ENCODE measurements at places on chromosomes 16 and 17. TPM values are rescaled to one million over a fixed set of nuclear protein-coding genes. Genes with fewer than 3 reads are reported as not detected.

DNA sequence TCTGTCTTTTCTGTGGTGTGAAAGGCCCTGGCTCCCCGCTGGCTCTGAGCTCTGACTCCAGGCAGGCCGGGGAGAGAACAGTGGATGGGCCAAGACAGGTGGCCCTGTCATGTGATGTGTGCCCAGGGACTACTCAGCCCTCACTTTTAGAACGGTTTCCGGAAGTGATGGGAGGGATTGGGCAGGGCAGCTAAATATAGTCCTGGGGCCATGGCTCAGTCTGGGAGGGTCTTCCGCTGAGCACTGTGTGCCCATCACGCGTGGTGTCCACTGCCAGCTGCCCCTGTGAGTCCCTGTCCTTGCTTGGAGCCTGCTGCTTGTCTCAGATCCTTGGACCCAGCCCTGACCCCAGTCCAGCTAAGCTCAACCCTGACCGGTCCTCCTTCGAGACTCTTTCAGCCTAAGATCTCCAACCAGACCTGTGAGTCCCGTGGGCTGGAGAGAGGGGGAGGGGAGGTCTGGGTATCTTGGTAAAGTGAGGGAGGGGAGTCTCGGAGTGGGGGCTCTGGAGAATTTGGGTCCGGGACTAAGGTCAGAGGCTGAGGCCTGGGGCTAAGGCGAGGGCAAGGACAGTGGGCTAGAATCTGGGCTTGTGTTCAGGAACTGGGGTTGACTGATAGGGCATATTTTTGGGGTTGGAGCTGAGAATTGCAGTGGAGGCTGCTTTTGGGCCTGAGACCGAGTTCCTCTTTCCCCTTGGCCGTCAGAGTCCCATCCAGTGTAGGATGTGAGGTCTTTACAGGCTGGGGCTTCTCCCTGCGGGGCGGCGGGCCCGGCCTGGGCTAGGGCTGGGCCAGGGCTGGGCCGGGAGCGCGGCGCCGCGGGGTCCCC lies at the start of gene TRIM72:
Gene TRIM72, plus strand, starts transcription at position 243 of the 831 bp plus-strand sequence. CDS start 620 bp downstream, outside the sequence.
- DNase-seq = no peak

GRCh38 chr17:29158488-29159275 lies 21.5 kb downstream of the MYO18A start:
- DNase-seq = no peak

- no peak for DNase-seq
Measured at GRCh38 chr16:61544165-61544564, 492.1 kb downstream of the CDH8 start.

DNA sequence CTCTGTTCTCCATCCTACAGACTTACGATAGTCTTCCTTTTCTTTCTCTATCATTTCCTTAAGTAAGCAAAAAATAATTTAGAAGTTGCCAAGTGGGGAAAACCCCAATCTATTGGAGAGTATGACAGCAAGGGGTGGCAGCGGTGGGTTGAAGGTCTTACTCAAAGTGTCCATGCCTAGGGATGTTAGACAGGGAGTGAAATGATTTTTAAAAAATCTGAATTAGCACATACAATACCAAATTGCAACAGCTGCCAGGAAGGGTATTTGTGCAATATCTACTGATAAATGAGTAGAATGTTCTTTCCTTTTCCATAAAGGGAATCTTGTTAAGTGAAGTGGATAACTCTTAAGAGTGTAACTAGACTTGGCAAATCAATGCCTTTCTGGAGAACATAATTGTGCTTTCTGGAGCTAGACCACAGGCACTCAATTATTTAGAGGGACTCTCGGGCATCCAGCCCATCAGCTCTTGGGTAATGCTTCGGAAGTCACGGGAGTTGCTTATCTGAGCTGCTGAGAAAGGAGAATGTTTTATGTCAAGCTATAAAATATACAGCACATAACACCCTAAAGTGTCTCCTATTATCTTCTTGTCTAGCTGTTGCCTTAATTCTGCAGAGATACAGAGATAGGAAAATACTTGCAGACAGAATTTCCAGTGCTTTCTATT lies 151.5 kb downstream of the KCNJ2 start:
- no peak for DNase-seq

DNA sequence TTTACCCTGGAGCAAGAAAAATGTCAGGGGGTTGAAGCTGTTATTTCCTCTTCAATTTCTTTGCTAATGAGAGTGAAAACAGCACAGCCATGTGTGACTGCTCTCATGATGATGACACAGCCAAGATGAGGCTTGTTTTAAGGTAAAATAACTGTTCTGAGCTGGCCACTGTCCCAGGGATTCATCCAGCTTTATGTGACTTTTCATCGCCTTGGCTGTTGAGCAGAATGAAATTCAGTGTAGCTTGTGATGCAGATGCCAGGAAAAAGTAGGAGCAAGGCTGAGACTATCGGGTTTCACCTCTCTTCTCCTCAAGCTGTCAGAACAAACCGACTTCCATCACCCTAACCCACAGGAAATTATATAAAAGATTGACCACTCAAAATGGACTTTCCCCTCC lies 361.8 kb upstream of the CDH5 start:
- DNase-seq = no peak

DNA sequence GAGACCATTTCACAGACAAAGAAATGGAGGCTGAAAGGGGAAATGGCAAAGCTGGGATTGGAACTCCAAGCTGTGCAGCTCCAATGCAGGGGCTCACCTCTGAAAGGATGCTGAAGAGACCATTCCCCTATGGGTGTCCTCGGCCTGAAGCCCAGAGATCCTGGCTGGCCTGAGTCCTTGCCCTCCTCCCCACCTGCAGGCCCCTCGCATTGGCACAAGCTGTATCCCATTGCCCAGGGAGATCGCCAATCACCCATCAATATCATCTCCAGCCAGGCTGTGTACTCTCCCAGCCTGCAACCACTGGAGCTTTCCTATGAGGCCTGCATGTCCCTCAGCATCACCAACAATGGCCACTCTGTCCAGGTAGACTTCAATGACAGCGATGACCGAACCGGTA lies 2.6 kb downstream of the CA7 start:
- DNase-seq = no peak

DNA sequence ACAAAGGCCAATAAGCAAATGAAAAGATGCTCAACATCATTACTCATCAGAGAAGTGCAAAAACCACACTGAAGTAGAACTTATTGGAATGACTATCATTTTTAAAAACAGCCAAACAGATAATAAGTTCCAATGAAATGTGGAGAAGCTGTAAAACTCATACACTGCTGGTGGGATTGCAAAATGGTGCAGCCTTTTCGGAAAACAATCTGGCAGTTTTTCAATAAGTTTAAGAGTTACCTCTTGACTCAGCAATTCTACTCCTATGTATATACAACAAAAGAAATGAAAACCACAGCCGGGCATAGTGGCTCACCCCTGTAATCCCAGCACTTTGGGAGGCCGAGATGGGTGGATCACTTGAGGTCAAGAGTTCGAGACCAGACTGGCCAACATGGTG lies 49.3 kb downstream of the AKAP10 start:
- no peak for DNase-seq

DNA sequence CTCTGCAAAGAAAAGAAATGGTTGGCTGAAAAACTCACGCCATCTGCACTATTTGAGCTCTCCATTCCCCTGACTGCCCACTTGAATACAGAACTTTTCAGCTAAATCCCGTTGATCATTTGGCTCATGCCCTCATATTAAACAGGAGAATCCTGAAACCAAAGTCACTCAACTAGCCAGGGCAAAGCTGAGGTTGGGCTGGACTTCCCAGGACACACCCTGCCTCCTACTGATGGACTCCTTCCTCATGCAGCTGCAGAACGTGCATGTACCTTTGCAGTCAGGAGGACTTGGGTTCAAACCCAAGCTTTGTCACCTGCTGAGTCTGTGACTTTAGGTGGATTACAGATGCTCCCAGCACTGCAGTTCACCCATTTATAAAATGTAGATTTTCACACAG lies 7.7 kb downstream of the ASIC2 start:
- no peak for DNase-seq

DNA sequence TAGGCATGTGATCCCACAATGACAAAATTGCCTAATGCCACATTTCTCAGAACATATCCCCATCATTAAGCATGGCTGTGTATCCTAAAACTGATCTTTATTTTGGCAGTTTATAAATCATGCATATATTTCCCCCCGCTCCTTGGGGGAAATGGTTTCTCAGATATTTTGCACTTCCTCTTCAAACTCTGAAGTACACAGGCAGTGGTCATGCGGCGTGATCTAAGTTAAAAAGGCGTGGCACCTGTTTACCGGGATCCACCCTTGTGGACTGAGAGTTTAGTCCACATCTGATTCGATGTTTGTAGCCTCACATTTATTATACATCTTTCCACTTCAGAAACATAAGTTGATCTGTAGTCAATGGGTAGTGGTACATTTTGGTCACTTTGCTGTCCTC lies 51.4 kb downstream of the USP10 start:
- DNase-seq = no peak

DNA sequence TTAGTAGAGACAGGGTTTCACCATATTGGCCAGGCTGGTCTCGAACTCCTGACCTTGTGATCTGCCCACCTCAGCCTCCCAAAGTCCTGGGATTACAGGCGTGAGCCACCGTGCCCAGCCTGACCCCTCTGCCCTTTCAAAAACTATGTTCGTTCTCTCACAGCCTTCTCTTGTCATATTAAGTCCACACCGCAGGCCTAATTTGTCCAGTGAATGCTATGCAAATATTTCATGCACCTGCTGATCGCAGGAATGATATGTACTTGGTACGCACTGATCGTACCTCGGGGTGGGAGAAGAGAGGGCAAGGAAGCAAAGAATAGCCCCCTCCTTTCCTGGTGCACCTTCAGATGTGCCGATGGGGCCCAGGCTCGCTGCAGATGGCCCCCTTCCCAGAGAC lies 3.0 kb upstream of the BIRC5 start:
- DNase-seq = no peak

- DNase-seq = no peak
Measured at GRCh38 chr16:87311387-87311786, 5.8 kb downstream of the C16orf95 start.

DNA sequence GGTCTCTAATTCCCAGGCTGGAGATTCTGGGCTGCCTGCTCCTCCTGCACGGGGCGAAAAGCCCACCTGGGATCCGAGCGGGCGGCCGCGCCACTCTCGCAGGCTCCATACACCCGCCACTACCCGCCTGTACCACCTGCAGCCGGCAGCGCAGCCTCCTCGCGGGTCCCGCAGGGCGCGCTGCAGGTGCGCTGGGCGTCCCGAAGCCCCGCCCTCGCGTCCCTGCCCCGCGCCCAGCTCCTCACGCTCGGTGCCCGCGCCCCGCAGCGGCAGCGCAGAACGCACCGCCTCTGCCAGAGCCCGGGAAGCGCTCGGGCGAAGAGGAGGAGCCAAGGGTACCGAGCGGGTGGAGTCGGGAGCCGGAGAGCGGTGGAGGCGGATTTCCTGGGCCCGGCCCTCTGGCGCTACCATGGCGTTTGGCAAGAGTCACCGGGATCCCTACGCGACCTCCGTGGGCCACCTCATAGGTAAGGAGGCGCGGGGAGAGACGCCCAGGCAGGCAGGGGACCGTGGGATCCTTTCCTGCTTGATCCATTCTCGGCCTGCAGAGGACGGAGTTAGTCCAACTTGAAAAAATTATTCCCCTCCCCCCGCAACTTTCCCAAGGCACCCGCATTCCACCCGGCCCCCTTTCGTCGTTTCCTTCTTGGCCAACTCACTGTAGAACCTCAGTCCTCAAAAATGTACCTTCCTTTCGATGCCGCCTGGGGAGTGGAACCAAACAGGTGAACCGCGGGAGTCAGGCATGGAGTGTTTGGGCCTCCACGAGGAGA lies at the start of gene TOM1L1:
Gene TOM1L1, plus strand, starts transcription at position 396 of the 773 bp plus-strand sequence. Its CDS starts 14 bp downstream, at position 410.
- DNase-seq = peak; percentile 66

DNA sequence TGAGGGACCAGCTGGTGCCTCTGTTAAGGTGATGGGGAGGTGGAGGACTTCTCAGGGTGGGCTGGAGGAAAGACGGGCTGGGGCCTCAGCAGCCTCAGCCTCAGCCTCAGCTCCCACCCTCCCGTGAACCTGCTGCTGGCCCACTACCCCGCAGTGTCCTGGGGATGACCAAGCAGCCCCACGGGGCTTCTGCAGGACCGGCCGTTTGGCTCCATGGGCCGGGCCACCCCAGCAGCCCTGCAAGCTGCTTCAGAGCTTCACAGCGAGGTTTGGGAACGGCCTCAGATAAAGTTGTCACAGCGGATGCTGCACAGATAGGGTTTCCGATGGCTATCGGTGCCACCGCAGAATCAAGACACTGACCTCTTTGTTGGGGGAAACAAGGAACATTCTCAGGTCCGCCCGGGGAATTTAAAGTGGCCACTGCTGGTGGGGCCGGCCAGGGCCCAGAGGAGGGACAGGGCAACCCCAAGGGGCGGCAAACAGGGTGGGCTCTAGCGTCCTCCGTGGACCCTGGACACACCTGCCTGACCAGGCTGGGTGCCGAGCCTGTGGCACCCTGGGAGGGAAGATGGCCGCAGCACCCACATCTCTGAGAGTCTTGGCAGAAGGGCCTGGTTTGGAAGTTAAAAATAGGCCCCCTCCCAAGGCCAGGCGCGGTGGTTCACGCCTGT lies 47.8 kb upstream of the ZC3H18 start:
- DNase-seq = no peak

- no peak for DNase-seq
Measured at GRCh38 chr17:1289695-1290094, 10.2 kb downstream of the TRARG1 start.

DNA sequence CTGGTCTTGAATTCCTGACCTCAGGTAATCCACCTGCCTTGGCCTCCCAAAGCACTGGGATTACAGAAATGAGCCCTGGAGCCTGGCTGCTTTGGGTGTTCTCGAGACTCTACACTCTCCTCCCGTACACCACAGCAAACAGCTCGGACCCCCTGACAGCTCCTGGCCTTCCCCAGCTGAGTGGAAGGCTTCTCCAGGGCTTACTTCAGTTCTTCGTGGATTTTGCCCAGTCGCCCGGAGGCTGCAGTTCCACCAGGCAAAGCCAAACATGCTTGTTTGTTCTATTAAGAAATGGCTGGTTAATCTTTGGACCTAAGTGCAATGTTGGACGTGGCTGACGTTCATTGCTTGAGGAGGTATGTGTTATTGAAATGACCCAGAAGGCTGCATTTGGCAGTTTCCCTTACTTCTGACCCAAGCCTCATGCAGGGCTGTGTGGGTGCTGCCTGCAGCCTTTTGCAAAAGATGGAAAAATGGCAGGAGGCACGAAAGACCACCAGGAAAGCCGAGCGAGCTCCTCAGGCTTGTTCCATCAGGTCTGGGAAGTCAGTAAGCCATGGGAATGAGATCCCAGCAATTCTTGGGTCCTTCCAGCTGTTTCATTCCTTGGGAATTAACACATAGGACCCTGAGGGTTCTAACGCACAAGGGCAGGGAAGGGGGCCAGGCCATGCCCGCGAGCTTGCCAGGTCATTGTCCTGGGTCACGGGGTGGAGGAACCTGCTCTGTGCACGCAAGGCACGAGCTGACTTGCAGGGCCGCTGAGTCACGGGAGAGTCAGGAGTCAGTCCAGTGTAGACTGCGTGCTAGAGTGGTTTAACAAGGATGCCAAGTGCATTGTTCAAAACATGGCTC lies 23.9 kb upstream of the KLHDC4 start:
- no peak for DNase-seq

The FZD2 gene
- total RNA-seq = 12.9 TPM

The NPIPB8 gene
- 0.13 TPM for total RNA-seq

The HBZ gene
- not detected for total RNA-seq

The GNAO1 gene
- total RNA-seq = 0.69 TPM

The GUCY2D gene
- not detected for total RNA-seq

Data from endothelial cell (in vitro differentiated cells).